Heart left ventricle (tissue), 16 donors: ENCODE measurements at places on chromosomes 7 and 10. TPM values are rescaled to one million over a fixed set of nuclear protein-coding genes. Genes with fewer than 3 reads are reported as not detected.

The NPY4R2 gene
- not detected for polyA plus RNA-seq

GRCh38 chr10:66837990-66838389 is 87.8 kb upstream of the LRRTM3 start:
- DNase-seq: no peak

DNA sequence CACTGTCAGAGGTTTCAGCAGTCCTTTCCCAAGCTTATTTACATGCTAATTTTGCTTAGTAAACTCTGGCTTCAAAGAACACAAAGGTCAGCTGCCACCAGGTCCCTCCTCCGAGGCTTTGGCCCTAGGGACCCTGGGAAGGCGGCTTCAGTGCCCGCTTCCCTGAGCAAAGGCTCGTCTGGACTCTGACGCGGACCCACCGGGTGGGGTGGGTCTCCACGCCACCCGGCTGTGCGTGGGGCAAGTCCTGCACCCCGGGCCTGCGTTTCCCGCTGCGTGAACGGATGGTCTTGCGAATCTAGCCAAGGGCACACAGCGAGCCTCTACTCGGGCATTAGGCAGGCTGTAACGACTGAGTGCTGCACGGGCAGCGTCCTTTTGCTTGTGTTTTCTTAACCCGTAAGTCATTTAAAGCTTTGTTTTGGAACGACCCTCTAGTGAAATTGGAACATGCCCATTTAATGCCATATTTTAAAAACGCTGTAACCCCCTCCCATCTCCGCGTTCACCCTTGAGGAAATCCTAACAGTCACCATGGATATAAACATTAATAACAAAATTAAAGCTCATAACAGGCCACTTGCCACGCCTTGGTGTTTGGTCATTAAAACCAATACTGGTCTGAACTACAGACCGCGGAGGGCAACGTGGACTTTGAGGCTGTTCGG is 828 bp downstream of the BNIP3 start:
- no peak for DNase-seq

The ANKRD2 gene
- 450 TPM for polyA plus RNA-seq

DNA sequence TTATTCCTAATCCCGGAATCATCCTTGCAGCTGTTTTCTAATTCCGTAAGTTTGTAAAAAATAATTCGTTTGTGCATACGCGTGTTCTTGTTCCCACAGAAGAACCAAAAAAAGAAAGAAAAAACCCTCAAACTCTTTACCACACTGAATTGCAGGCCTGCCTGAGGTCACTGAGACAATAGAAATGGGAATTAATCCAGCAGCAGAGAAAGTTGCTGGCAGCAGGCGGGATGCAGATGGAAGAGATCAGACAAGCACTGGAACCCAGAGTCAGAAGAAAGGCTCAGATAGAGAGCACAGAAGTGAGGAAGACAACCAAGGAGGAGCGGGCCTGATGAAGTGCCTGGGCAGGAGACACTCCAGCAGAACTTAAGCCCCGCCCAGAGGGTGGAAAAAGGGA is 141.5 kb upstream of the VWC2 start:
- DNase-seq: no peak

The IFIT2 gene
- 2.8 TPM for polyA plus RNA-seq

The DGKB gene
- 0.08 TPM for polyA plus RNA-seq

- DNase-seq: no peak
Measured at GRCh38 chr10:130333185-130333584, 197.0 kb downstream of the GLRX3 start.

DNA sequence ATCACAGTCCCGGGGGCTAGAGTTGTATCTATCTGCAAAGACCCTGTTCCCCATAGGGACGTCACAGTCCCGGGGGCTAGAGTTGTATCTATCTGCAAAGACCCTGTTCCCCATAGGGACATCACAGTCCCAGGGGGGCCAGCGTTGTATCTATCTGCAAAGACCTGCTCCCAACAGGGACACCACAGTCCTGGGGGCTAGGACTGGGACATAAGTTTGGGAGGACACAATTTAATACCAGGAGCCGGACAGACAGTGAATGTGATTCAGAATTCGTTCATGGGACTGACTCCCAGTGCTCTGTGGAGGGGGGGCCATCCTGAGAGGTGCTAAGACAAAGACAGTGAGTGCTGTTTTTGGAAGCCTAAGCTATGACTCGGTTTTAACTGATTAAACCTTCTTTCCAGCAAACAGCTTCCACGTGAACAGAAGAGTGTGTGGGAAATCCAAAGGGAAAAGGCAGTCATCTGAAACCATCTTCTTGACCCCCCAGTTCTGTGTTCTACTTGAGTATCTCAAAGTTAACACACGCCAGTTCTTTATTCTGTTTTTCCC is 153.0 kb downstream of the DIP2C start:
- no peak for DNase-seq

DNA sequence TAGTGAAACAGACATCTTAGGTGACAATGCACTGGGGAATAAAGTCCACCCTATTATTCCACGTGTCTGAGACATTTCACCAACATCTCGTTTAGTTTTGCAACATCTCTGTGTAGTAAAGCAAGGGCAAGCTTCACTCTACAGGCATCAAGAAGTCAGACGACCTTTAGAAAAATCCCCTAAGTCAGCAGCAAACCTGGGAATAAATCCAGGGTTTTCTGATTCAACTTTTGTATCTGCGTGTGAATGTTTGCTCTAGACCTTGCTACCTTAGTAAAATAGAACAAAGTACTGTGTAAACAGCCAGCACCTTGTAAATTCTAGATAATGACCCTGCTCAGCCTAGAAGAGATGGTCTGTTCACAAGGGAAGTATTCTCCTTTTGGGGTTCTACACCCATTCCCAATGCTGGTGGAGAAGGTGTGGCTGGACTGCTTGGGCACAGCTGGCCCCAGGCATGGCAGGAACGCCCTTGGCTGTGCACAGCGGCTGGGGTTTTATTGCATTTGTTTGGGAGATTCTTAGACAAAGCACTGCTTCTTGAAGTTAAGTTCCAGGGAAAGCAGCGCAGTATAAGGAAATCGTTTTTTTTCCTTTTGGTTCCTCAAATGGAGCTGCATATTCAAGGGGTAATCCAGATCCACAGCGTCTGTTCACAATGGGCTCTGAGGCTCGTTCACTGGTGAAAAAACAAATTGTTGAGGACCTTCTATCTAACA is 38.3 kb upstream of the GALNTL5 start:
- DNase-seq: no peak

- no peak for DNase-seq
Measured at GRCh38 chr10:110175406-110175805, 32.0 kb upstream of the MXI1 start.

- no peak for DNase-seq
Measured at GRCh38 chr10:59190332-59190731, 13.9 kb downstream of the PHYHIPL start.

GRCh38 chr10:74040200-74041126 is 42.5 kb downstream of the VCL start:
- no peak for DNase-seq

DNA sequence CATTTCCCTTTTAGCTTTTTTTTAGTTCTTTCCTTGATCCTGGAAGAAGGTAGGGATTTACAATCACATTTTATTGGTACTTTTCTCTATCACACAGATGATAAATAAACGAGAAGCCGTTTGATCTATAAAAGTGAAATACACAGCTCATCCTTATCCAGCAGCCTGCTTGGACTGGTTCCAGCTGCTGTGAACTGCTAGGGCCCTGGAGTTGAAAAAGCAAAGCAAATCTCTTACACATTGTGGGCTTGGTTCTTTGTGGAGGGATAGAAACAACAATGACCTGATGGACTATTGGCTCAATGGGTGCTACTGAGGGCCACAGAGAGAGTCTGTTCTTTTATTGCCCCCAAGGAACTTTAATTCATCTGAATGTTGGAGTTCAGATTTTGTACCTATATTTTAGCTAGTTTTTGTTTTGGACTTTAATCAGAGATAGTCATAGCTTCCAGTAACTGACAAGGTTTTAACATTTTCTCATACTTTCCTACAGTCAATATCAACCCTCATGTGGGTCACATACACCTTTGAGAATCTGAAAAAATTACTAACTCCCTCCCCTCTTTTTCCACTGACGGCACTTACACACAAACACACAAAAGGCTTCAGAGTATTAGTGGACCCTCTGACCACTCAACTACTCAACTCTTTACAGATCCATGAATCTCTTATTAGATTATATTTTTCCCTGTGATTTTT is 91.6 kb upstream of the CCDC6 start:
- no peak for DNase-seq

The PSMA2 gene
- 139 TPM for polyA plus RNA-seq

DNA sequence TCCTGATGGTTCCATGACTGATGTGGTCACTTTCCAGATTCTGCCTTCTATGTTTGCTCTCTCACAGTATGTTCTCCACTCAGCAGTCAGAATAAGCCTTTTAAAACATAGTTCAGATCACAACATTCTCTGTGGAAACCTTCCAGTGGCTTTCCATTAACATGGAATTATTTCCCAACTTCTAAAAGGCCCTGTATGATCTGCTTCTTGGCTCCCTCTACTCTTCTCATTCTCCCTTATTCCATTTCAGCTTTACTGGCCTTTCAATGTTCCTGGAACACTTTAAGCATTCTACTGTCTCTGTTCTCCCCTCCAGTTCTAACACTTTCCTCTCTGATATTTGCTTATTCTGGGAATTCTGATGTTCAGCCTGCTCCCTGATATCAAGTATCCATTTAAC is 325.6 kb downstream of the THSD7A start:
- no peak for DNase-seq

DNA sequence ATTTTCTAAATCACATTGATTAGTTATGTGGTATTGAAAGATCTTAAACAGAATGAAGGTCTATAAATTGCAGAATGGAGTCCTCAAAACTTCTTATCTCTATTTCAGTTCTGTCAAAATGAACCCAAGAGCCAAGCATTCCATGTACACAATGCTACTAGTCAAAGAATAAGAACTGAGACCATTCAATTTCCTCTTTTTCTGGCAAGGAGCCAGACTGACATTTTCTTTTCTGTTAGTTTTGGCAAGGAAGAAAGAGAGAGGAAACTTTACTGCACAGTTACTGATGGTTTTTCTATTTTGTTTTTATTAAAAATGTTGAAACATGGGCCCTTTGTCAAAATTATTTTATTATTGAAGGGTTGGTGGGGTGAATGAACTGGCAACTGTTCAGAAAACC is 181.8 kb upstream of the FERD3L start:
- no peak for DNase-seq

GRCh38 chr7:74453322-74454011 is at the start of gene GTF2IRD1:
TSS of gene GTF2IRD1 (plus strand) at chr7:74453906. CDS start at chr7:74508081, 54,175 bp downstream.
- DNase-seq: peak; percentile 72

The ZWINT gene
- 0.65 TPM for polyA plus RNA-seq

DNA sequence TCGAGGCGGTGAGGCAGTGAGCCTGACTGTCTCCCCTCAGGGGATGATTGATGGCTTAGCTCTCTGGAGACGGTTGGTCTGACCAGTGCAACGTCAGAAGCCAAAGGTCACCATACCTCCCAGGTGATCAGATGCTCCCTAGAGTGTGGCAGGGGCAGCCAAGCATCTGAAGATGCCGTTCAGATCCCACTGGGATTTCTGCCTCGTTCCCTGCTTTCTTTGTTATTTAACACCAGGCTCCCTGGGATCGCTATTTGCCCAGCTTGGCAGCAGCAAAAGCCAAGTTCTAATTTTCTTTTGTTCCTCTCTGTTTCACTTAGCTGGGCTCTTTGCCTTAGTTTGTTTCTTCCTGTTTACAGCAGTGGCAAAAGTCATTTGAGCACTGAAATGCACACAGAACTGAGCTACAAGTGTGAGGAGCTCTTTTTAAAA is 53.5 kb upstream of the SVIL start:
- no peak for DNase-seq

The DOCK1 gene
- 5.0 TPM for polyA plus RNA-seq

- no peak for DNase-seq
Measured at GRCh38 chr7:93836116-93836515, 54.4 kb downstream of the TFPI2 start.

- no peak for DNase-seq
Measured at GRCh38 chr7:65892835-65893234, 20.0 kb downstream of the VKORC1L1 start.

DNA sequence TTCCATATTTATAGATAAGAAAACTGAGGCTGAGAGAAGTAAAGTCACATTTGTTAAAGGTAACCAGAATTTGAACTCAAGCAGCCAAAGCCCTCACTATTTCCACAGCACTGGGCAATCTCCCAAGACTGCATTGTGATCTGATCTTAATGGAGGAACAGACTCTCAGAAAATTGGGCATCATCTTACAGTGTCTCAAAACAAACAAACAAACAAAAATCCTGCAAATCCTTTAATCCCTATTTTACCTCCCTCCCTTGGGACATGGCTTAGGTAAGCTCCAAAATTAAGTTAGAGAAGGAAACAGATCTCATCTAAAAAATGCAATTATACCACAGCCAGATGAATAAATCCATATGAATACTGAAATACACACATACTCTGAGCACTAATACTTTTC is 57.5 kb downstream of the FHIP2A start:
- no peak for DNase-seq

The TMEM273 gene
- polyA plus RNA-seq: 17.2 TPM

The TRUB1 gene
- 4.9 TPM for polyA plus RNA-seq

GRCh38 chr10:71696628-71697326 is 22.8 kb downstream of the C10orf105 start:
- DNase-seq: peak; percentile 53

- no peak for DNase-seq
Measured at GRCh38 chr10:123391275-123392028, 237.2 kb downstream of the BUB3 start.

DNA sequence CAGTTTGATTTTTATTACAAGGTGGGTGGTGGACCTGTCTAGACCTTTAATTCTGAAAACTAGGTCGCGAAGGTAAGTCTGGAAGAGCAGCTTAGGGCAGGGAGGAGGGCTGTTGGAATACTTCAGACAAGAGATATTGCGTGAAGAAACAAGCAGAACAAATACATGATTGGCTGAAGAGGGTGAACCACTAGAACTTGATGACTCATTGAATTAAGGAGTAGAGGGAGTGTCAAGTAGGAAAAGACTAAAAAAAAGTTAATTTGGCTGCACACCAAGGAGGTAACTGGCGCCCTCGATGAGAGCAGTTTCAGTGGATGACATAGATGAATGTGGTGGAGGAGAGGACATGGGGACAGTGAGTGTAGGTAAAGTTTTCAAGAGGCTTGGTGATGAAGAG is 41.3 kb downstream of the WNT2 start:
- no peak for DNase-seq

DNA sequence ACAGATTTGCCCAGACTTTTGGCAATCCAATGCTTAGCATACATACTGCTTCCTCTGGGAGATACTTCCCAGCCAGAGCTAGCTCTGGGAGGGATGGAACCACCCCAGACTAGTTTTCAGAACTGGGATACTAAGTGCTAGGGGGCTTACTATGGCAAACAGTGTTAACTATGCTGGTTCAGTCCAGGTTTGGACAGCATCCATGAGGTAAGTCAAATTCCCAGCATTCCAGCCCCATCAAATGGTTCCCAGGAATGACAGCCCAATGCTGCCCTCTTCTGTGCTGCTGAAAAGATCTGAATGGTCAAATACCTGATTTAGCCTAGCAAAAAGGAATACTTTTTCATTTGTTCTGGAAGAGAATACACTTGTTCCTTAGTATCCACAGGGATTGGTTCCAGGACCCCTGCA is 141.7 kb upstream of the CCDC6 start:
- DNase-seq: no peak

The WIPF3 gene
- polyA plus RNA-seq: 1.2 TPM
